ENCODE measurements at places on chromosomes 3 and 15.

GRCh38 chr3:190865828-190866227, 3.3 kb upstream of the GMNC start:
- no peak for DNase-seq

DNA sequence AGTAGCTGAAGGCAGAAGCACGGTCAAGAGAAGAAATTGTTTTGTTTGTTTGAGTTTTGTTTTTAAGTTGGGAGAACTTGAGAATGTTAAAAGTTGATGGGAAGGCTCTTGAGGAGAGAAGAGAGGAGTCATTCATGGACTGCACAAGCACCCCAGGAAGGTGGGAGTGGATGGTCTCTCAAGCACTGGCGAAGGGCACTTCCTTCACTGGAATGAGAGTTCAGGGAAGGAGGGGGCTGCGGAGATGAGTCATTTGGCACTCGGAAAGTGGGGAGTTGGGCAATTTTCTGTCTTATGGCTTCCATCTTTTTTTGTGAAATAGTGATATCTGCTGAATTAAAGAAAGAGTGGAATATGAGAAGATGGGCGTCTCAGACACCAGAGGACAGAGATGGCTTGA, 66.0 kb downstream of the ATP13A4 start:
- no peak for DNase-seq

GRCh38 chr15:100057281-100057680, 284.5 kb downstream of the ADAMTS17 start:
- no peak for DNase-seq

DNA sequence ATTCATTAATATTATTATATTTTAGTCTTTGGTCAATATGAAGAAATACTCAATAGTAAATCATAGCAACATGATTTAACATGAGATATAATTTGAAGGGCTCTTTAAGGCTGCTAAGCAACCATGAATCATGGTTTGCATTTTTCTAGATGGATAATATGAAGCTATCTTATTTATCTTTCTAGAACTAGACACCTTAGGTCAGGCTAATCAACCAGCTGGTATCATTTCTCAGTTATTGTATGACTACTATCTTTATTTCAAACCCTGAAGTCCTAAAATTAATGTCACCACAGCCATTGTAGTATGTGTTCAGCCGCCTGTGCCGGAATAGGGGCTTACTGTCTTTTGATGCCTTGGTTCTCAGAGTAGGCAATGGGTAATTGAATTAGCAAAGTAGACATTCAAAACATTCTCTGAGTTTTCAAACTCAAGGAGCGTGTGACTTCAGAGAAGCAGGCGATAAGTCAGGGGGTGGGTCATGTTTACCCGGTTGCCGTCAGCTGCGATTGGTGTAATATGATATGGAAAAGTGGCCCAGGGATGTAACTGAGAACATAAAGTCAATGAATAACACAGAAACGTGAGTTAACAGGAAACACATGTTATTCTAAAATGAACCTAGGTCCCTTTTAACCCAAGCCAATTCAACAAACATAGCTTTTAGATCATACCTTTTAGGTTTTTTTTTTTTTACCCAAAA, 93.4 kb upstream of the CTDSPL start:
- DNase-seq: no peak

- DNase-seq: no peak
These were observed 6.4 kb upstream of the TBC1D21 start for GRCh38 chr15:73866881-73867410.

DNA sequence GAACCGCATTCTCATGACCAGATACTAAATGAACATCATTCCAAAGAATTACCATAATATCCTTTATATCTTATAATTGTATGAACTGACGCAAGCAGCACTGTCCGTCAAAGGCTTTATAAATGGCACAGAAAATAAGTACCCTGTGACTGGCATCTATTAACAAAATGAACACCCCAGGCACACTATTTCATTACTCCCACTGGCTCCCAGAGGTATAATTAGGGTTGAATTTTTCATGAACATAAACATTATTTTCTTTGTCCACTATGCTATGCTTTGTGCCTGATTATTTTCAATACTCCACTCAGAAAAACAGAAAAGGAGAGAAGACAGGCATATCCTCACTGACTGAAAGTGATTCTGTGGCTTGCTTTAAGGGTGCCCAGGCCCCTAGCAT, 71.1 kb downstream of the LYZL4 start:
- no peak for DNase-seq

DNA sequence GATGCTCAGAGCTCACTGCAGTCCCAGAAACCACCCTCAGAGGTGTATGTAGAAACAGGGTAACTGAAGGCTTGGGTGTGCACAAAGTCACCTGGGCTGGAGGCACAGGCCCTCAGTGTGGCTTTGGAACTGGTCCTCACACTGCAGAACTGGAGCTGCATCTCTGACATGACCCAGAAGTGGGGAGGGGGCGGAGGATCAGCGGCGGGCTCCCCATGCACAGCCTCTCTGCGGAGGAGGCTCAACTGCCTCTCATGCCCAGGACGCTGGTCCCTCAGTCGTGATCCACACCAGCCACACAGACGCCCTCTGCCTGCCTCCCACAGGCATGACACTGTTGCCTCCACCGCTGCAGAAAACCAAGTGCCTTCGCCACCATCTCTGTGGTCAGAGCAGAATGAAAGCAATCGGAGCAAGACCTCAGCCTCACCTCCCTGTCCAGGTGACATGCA, 73.7 kb downstream of the TM2D3 start:
- DNase-seq: no peak

Data from stimulated activated CD4-positive, alpha-beta T cell treated with anti-CD3 and anti-CD28 coated beads, Interleukin-1b, Interleukin-23, amount 100 ng/mL, for 1 hour (primary cell).